ENCODE measurements at places on chromosomes 6 and 20.

GRCh38 chr6:42616716-42617115, 52.9 kb downstream of the UBR2 start:
- DNase-seq: no peak

DNA sequence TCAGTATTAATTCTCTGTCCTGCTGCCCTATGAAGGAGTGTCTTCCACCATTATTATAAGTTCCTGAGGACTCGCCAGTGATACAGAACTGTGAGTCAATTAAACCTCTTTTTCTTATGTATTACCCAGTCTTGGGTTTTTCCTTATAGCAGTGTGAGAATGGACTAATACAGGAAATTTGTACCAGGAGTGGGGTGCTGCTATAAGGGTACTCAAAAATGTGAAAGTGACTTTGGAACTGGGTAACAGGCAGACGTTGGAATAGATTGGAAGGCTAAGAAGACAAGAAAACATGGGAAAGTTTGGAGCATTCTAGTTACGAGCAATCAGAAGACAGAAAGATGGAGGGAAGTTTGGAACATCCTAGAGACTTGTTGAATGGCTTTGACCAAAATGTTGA, 616.7 kb upstream of the EPHA7 start:
- DNase-seq: no peak

GRCh38 chr20:60313191-60313590, 355.0 kb downstream of the CDH26 start:
- DNase-seq: no peak

DNA sequence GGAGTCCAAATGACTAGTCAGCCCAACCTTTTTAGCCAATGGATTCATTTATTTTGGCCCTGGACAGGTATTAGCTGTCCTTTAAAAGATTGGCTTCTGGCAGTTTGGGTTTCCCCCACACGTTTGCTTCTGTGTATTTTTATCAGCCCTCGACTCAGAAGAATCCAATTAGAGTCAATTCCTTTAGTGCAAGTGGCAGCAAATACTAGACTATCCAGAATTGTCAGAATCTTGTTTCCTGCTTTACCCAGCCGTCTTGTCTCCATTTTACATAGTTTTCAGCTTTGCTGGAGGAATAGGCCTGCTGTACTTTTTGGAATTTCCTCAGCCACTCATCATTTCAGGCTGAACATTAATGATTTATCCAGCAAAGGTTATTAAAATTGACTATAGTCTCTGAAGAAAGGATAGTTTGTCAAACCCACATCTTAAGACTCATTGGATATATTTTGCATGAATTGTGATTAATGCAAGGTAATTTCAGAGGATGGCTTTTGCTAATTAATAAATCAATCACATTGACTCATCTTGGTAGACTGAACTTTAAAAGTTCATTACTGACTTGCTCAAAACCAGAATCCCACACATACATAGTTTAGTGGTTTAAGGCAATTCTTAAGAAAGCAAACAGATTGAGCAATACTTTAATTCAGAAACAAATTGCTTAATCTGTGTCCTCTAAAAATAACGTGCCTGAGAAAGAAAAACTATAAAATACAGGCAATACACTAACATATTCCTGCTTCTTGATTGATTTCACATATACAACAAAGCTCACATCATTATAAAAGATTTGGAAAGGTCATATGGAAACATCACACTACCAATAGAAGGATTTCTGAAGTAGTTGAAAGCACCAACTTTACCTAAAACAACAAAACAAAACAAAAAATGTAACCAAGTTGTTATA, 62.9 kb upstream of the ZNF217 start:
- no peak for DNase-seq

- no peak for DNase-seq
Measured at GRCh38 chr6:163661272-163661671, 246.8 kb downstream of the QKI start.

GRCh38 chr20:31355981-31356380, 12.4 kb upstream of the DEFB118 start:
- DNase-seq: no peak

- DNase-seq: no peak
Measured at GRCh38 chr20:46023148-46023484, 5.9 kb upstream of the SLC12A5 start.

- DNase-seq: no peak
Measured at GRCh38 chr6:67467341-67467740, 1167.7 kb upstream of the ADGRB3 start.

DNA sequence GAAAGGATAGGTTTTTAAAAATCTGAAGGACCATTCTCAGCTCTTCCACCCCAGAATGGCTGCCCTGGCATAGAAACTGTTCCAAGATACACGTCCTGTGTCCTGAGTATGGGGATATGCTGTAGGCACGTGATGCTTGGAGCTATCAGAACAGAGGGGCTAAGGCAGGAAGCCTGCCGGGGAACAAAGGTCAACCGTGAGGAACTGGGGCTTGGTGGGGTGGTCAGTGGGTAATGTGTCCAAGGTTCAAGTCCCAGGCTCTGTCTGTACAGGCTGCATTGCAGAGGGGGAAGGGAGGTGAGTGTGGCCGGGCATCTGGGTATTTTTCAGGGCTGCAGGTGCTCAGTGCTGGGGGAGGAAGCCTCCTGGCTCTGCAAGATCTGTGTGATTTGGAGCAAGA, 479.6 kb upstream of the CHD6 start:
- no peak for DNase-seq

- DNase-seq: no peak
Measured at GRCh38 chr6:55299286-55299985, 27.8 kb upstream of the GFRAL start.

DNA sequence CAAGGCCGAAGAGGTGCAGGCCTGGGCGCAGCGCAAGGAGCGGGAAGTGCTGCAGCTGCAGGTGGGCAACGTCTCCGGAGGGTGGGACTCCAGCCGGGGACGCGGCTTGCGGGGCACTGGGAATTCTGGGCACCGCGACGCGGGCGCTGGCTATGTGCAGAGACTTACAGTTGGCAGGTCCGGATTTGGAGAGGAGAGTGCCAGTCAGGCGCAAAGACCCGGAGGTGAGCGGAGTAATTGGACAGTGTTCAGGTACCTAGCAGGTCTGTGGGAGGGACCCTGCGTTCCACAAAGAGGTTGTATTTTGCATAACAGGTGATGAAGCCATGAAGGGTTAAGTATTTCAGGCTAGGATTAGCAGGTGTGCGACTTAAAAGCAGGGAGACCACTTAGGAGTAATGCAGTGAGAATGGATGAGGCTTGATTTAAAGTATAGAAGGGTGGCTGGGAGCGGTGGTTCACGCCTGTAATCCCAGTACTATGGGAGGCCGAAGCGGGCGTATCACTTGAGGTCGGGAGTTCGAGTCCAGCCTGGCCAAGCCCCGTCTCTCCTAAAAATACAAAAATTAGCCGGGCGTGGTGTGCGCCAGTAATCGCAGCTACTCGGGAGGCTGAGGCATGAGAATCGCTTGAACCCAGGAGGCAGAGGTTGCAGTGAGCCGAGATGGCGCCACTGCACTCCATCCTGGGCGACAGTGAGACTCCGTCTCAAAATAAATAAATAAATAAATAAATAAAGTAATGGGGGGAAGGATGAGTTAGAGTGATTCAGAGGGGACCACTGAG, 1.0 kb downstream of the MRPS26 start:
- no peak for DNase-seq

All from stimulated activated CD4-positive, alpha-beta T cell treated with anti-CD3 and anti-CD28 coated beads, Interleukin-15, amount 100 ng/mL, for 48 hours (primary cell).